Spleen (tissue), 13 donors: ENCODE measurements at places on chromosomes 11 and 22. TPM values are rescaled to one million over a fixed set of nuclear protein-coding genes. Genes with fewer than 3 reads are reported as not detected.

GRCh38 chr11:18773104-18773503 lies 18.5 kb downstream of the PTPN5 start:
- no peak for DNase-seq

DNA sequence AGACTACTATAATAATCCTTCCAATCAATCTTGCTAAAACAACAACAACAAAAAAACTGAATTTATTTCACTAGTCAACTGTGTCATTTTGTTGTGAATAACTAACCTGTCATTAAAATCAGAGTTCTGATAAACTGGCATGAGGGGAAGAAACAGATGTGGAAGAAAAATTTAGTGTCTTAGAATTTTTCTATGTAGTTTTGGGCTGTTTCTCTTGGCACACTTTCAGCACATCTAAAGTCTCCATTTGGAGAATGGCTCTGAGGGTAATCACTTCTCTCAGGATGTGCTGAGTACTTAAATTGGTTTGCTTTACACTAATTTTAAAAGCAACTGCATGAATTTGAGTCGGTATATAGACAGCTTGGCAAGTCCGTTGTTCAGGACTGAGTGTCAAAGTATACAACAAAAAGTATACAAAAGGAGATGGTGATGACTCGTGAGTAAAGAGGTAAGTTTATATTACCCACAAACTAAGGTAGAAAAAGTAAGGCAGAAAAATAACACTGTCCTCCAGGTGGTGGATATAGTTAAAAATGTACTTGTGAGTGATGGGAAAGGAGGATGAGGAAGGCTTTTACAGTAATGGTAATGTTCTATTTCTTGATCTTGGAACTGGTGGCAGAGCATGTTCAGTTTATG lies 10.2 kb downstream of the HTATIP2 start:
- no peak for DNase-seq

DNA sequence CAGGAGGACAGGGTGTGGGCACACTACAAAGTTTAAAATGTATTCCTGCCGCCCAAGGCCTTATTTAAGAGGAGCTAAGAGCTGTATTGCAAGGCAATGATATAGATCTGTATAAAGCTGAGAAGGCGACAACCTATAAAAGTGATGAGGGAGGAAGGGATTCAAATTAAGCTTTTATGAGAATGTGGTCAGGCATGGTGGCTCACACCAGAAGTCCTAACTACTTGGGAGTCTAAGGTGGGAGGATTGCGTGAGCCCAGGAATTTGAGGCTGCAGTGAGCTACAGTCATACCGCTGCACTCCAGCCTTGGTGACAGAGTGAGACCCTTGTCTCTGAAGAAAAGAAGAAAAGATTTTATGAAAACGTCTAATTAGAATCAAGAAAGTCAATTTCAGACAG lies 9.7 kb upstream of the GLB1L3 start:
- DNase-seq: no peak

DNA sequence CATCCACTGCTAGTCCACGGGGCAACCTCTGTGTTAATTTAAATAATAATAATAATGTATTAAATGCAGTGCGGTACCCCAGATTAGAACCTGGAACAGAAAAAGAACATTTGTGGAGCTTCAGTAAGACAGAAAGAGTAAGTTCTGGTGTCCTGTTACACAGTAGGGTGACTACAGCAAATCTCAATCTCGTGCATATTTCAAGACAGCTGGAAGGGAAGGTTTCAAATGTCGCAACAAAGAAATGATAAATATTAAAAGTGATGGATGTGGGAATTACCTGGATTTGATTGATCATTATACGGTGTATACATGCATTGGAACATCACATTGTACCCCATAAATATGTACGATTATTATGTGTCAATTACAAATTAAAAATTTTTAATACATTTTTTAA lies 1.7 kb upstream of the RAC2 start:
- no peak for DNase-seq

- DNase-seq: no peak
Measured at GRCh38 chr11:130829920-130830511, 86.3 kb downstream of the SNX19 start.

- DNase-seq: no peak
Measured at GRCh38 chr11:97786961-97787360, 1233.8 kb upstream of the CNTN5 start.

- no peak for DNase-seq
Measured at GRCh38 chr11:101718402-101718801, 134.6 kb upstream of the TRPC6 start.

GRCh38 chr11:46234311-46234710 lies 43.2 kb upstream of the CREB3L1 start:
- DNase-seq: no peak

- DNase-seq: no peak
Measured at GRCh38 chr11:30763951-30764350, 177.8 kb upstream of the MPPED2 start.

DNA sequence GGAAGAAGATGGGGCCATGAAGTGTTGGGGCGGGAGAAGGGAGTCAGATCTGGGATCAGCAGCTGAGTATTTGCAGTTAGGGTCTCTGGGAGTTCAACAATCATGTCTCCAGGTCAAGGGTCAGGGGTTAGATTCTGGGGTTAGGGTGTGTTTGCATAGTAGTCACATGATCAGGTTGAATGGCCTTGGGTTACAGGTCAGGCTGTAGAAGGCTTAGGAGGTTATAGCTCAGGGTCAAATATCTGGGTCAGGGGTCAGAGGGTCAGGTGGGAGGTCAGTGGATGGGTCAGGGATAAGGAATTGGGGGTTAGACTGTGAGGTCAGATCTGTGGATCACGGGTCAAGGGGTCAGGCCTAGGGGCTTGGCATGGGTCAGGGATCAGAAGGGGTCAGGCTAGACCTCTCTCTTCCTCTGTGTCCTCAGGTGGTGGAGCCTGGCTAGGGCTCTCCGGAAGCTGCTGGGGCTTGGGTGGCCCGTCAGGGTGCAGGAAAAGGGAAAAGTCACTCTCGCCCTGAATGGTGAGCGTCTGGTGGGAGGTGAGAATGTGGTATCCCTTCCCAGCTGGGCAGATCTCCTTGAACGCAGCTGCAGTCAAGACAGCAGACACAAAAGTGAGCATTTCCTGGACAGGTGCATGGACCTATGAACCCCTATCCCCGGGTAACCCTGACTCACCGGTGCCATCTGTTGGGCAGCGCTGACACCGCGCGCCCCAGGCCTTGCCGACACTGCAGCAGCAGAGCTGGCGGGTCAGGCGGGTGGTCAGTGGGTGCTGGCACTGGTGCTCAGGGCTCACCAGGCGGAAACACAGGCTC lies 6.4 kb downstream of the LTBP3 start:
- peak; percentile 94 for DNase-seq

GRCh38 chr11:26143566-26144290 lies 188.2 kb upstream of the ANO3 start:
- DNase-seq: no peak

GRCh38 chr22:43744700-43745410 lies 67.2 kb downstream of the EFCAB6 start:
- DNase-seq: no peak

- no peak for DNase-seq
Measured at GRCh38 chr11:87447606-87448005, 409.9 kb downstream of the TMEM135 start.

- no peak for DNase-seq
Measured at GRCh38 chr22:44211946-44212930, 31.5 kb downstream of the PARVG start.

DNA sequence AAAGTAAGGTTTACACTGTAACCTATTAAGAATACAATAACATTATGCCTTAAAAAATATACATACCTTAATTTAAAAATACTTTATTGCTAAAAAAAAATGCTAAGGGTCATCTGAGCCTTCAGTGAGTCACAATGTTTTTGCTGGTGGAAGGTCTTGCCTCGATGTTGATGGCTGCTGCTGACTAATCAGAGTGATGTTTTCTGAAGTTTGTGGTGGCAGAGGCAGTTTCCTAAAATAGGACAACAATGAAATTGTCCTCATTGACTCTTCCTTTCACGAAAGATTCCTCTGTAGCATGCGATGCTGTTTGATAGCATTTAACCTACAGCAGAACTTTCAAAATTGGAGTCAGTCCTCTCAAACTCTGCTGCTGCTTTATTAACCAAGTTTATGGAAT lies 97.6 kb downstream of the FAT3 start:
- DNase-seq: no peak

GRCh38 chr11:10637731-10638151 lies 55.8 kb downstream of the IRAG1 start:
- DNase-seq: no peak

DNA sequence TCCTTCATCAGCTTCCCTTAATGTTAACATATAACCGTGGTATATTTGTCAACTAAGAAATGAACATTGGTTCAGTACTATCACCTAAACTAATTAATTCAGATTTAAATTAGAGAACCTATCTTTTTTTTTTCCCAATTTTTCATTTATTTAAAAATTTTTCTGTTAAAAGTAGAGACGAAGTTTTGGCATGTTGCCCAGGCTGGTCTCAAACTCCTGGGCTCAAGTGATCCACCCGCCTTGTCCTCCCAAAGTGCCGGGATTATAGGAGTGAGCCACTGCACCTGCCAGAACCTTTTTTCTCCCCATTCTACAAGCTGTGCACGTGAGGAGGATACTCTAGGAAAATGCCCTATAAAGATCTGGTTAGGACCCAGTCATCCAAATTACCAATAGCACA lies 3.6 kb downstream of the EI24 start:
- no peak for DNase-seq

- DNase-seq: peak; percentile 89
Measured at GRCh38 chr11:63613517-63614135, 607 bp downstream of the PLAAT3 start.

GRCh38 chr22:23057331-23057730 lies 13.0 kb upstream of the GNAZ start:
- no peak for DNase-seq

DNA sequence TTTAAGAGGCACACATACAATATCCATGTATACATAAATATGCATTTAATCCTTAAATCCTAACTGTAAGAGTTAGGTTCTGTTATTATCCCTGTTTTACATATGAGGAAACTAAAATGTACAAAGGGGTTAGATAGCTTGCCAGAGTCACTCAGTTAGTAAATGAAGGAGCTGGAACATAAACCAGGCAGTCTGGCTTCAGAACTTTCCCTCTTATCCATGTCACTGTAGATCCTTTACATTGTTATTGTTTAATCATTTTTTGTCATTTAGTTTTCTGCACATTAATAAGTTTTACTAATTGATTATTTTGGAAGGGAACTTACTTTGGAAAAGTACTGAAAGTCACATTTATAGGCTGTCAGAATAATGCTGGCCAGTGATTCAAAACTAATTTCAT lies 282.4 kb downstream of the TMEM135 start:
- no peak for DNase-seq

DNA sequence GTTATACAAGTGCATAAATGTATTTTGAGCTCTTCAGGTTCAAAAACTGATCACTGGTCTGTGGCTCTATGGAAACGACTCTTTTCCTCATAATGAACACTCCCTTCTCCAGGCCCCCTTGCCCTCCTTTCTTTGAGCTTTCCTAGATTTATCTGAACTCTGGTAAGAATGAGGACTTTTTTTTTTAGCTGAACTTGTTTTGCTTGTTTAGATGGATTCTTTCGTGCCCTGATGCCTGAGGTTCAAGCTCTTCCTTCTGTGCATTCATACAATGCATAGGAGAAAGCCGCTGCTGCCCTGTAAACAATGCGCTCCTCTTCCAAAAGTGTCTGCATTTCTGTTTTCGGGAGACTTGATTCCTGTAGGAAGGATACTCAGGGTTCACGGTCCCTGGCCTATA lies 205.1 kb downstream of the TENM4 start:
- DNase-seq: no peak

- no peak for DNase-seq
Measured at GRCh38 chr11:31826536-31827438, 15.7 kb upstream of the PAX6 start.

GRCh38 chr11:73401924-73402833 lies 26.0 kb downstream of the RELT start:
- no peak for DNase-seq

DNA sequence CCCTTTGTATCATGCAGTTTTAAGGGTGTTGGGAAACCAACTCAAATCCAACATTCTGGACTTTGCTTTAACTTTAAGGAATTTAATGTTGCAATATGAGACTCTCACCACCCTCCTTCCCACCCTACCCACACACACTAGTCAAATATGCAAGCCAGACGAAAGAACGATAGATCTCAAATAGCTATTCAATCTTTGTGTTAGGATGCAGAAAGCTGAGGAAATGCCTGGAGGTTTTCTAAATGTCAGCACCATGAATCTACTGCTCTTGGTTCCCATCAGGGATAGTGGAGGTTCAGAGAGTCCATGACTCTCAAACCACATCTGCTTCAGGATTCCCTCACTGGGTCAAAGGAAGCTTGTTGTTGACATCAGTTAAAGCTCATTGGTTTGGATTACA lies 33.7 kb downstream of the EXPH5 start:
- DNase-seq: no peak

- no peak for DNase-seq
Measured at GRCh38 chr11:108324587-108324986, 101.7 kb downstream of the ATM start.

GRCh38 chr11:75482931-75483469 lies 42.7 kb downstream of the GDPD5 start:
- no peak for DNase-seq

- DNase-seq: no peak
Measured at GRCh38 chr11:124207102-124207792, 24.1 kb downstream of the OR10D3 start.

GRCh38 chr11:59197991-59198390 lies 14.7 kb downstream of the MPEG1 start:
- DNase-seq: no peak

DNA sequence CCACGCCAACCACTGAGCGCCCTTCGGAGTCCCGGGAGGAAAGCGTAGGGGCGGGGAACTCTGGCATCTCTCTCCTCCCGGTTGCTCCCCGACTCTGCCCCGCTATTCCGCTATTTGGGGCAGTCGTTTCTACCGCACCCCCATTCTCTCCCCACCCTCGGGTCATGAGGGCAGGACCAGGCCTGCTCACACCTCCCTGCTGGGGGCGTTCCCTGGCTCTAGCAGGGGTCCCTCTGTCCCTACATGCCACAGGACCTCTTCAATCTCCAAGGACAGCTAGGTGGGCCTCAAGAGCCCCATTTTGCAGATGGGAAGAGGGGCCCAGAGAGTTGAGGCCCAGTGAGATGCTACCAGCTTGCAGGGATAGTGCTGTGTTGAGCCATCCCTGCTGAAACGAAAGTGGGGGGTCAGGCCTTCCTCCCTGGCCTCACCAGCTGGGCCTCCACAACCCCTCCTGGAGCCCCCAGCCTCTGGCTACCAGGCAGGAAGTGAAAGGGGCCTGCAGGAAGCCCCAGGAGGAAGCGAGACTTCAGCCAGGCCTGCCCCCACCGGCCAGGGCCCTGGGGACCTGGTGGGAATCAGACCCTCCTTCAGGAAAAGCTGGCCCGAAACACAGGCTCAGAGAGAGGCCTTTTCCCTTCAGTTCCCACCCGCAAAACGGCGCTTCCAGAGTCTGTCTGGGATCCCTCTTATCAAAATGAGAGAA lies 5.5 kb upstream of the SHISA8 start:
- peak; percentile 90 for DNase-seq

GRCh38 chr22:41638748-41639147 lies 17.7 kb downstream of the XRCC6 start:
- DNase-seq: no peak

The MMP11 gene
- 11.0 TPM for total RNA-seq

The VPREB1 gene
- not detected for total RNA-seq

The SLC35C1 gene
- total RNA-seq: 11.1 TPM

The MYOD1 gene
- not detected for total RNA-seq

The PHLDA2 gene
- total RNA-seq: 1.6 TPM

The PC gene
- 8.6 TPM for total RNA-seq

The EFCAB6 gene
- 2.8 TPM for total RNA-seq

The CYB5R2 gene
- total RNA-seq: 1.2 TPM

The GRAMD1B gene
- 11.1 TPM for total RNA-seq
